ENCODE measurements at places on chromosomes 12 and 14.

DNA sequence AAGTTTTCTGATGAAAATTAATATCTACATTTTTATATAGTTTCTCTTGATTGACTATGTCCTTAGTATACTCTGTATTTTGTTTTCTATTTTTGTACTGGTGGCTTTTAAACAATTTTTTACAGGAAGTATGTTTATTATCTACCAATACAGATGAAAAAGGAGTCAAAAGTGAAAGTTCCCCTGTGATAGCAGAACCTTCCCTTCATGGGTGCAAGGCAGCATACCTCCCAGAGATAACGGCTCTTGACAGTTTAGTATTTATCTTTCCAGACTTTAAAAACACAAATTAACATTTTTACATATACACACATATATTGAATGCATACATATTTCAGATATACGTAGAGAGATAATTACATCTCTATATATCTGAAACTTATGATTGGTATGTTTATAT is 17.1 kb upstream of the FAM234B start:
- no peak for ATAC-seq

DNA sequence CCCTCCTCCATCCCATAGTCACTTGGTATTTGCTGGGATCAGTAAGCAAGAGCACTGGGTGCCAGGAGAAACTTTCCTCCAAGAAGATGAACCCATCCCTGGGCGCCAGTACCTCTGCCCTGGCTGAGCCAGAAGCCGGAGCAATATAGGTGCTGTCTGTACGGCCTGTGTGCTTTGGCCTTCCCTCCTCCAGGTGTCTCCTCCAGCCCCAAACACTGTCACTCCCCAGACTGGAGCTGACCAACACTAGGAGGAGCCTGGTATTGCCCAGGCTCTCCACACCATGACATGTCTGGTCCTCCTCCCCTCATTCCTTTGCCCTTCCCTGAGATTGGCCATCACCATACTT is 4.9 kb downstream of the GSTZ1 start:
- no peak for ATAC-seq

GRCh38 chr12:107660861-107661415 is 24.7 kb upstream of the PWP1 start:
- no peak for ATAC-seq

GRCh38 chr14:103022002-103022684 is 35.2 kb downstream of the CDC42BPB start:
- ATAC-seq = no peak

DNA sequence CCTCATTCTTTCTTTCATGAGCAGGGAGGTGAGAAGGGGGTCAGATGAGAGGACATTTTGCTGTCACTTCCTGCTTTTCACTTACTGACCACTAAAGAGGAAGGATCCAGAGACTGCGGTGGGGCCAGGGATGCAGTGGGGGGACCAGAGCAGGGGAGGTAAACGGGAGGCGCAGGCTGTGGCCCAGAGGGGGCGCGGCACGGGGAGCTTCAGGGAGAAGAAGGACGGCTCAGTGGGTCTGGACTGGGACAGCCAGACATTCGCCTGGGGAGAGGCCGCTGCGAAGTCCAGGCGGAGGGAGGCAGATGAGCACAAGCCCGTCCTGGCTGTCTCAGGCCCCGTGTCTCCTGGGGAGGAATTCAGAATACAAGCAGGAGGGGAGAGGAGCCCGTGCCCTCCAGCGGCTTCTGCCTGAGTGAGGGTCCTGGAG is 41.2 kb downstream of the SLC6A12 start:
- ATAC-seq = no peak

- no peak for ATAC-seq
Measured at GRCh38 chr12:78918268-78918667, 53.7 kb downstream of the SYT1 start.
